Islet precursor cell (in vitro differentiated cells): ENCODE measurements at places on chromosomes 2 and 18.

DNA sequence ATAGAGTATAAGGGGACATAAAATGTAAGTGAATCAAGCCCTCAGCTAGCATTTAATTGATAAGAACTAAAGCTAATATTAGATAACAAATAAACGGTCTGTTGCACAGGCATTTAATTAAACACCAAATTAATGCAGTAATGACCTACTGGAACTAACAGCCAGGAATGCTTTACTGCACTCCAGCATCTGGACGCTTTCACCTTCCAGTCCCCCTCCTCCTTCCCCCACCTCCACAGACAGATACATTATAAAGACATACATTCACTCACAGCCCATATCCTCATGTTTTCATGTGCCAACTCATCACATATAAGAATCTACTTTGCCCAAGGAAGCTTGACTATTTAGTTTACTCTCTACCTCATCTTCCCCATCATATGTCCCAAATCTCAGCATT is 337.4 kb upstream of the PIK3C3 start:
- DNase-seq = no peak

DNA sequence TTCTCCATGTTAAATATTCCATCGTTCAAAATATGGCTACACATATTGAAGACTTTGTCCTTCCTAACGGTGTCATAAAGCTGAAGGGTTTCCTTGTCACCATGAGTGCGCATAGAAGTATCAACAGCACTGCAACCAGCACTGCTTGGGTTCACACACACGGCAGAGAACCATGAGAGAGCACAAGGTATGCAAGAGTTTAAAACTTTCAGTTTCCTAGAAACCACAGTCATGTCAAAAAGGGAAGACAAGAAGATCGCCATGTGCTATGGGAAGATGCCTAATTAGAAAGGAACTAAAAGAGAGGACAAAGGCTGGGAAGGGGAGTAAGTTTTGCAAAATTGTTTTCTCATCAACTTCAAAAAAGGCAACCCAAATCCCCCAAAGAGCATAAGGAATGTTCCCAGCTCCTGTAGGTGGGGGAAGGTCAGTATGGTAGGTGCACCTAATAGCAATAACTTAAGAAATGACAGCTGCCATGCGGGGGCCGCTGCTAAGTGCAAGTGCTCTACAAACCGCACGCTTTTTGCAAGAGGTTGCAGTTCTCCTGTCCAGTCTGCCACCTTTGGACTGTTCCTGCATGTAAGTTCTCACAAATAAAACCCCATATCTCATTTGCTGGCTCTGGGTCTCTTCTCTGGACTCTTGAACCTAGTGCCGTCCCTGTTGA is 136.8 kb downstream of the TMEM163 start:
- DNase-seq = no peak

- DNase-seq = no peak
Observed at GRCh38 chr18:57281519-57281918, 70.8 kb upstream of the ST8SIA3 start.

GRCh38 chr18:58549814-58550339 is 79.0 kb downstream of the ALPK2 start:
- no peak for DNase-seq

DNA sequence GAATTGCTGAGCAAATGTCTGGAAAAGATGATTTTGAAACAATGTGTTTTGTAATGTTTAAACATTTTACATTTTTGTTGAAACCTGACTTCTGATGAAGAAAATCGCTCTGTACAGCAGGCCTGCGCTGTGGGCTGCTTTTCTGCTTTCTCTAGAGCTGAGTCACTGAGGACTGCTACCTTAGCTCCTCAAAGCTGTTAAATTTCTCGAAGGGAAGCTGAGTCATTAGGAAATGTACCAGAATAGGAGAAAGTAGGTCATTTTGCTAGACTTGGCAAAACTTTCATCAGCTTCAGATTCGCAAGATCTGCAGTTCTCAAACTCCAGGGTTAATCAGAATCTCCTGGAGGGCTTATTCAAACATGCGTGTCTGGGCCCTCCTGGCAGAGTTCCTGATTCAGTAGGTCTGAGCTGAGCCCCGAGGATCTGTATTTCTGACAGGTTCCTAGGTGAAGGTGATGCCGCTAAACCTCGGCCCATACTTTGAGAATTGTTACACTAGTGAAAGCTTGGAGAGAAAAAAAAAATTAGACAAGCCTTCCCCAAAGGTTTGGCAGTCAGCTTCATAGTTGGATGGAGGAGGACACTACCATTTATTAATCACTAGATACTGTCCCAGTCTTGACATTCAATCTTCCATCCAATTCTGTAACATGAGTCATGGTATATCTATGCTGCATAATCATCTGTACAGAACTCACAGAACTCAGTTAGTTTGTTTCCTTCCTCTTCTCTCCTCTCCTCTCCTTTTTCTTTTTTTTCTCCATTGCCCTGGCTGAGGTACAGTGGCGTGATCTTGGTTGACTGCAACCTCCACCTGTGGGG is 297.6 kb downstream of the PARD3B start:
- peak; percentile 57 for DNase-seq

- no peak for DNase-seq
Observed at GRCh38 chr18:70046207-70046606, 98.5 kb upstream of the CD226 start.

- DNase-seq = no peak
Observed at GRCh38 chr18:3806656-3807055, 356.7 kb downstream of the TGIF1 start.

DNA sequence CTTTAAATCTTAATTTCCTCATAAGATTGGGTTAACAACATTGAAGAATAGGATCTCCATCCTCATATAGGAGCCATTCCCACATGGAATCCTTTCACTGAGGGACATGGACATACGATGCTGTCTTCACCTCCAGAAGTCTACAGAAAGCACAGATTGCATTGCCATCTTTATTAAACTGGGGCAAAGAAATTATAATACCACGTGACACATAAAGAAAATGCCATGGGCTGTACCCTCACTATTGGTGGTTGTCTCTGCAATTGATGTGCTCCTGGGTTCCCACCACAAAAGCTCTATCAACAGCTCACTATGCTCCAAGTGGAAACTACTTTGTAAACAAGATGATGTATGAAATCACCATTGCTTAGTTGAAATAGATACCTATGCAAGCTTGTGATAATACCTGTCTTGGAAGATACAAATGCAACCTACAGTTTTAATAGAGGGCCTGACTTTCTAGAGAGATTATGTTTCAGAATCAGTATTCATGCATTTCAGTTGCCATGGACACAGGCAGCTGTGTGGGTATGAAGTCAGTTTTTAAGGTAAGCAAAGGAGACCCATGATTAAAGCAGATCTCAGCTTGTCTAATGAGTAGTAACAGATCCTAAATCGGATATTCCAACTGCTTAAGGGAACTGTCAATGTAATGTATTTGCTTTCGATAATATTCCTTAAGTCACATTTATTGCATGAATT is 337.0 kb downstream of the RAD51AP2 start:
- no peak for DNase-seq

GRCh38 chr2:27494284-27494943 is 586 bp downstream of the FNDC4 start:
- DNase-seq = peak; percentile 61

GRCh38 chr2:32788114-32788513 is 158.6 kb upstream of the LTBP1 start:
- DNase-seq = no peak

- DNase-seq = peak; percentile 28
Observed at GRCh38 chr2:106106622-106107508, 87.2 kb downstream of the UXS1 start.

- DNase-seq = no peak
Observed at GRCh38 chr2:120535081-120535480, 189.1 kb downstream of the INHBB start.

GRCh38 chr2:165634855-165635254 is 159.2 kb downstream of the GALNT3 start:
- DNase-seq = peak; percentile 94

DNA sequence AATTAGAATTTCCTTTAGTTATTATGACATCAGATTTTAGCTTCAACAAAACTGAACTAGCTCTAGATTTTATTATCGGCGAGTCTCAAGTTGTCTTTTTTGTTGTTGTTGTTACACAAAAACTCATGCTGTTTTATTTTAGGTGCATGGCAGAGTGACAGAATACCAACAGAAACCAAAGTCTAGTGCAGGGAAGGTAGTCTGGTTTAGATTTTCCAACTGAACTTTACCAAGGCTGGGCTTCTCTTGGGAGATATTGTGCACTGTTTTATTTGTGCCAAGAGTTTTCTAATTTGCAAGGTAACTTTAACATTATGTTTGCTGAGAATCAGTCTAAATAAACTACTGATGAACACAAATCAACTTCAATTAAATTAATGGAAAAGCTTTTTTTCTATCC is 43.6 kb upstream of the RASGRP3 start:
- DNase-seq = no peak

- no peak for DNase-seq
Observed at GRCh38 chr2:114006460-114006859, 116.6 kb downstream of the ACTR3 start.

GRCh38 chr2:218476676-218477075 is 57.8 kb downstream of the VIL1 start:
- DNase-seq = no peak

DNA sequence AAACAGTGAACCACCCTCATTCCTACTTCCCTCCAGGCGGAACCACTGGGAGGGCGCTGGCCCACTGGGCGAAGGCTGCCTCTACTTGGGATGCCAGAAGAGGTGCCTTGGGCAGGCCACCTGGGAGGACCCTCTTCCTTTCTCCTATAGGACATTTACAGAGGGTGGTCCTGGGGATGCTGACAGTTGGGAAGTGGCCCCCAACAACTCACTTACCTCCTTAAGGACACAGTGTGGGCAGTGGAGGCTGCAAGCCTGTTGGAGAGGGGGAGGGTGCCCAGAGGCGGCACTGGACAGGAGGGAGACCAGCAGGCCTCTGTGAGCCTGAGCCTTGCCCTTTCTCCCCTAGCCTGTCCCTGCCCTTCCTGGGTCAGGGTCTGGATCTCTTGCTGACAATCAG is 346.4 kb upstream of the HS6ST1 start:
- no peak for DNase-seq

GRCh38 chr2:28327956-28328922 is 64.4 kb upstream of the FOSL2 start:
- DNase-seq = no peak

- DNase-seq = no peak
Observed at GRCh38 chr2:6475155-6475940, 390.4 kb downstream of the CMPK2 start.

GRCh38 chr2:183248866-183249567 is 124.8 kb downstream of the NUP35 start:
- DNase-seq = no peak

DNA sequence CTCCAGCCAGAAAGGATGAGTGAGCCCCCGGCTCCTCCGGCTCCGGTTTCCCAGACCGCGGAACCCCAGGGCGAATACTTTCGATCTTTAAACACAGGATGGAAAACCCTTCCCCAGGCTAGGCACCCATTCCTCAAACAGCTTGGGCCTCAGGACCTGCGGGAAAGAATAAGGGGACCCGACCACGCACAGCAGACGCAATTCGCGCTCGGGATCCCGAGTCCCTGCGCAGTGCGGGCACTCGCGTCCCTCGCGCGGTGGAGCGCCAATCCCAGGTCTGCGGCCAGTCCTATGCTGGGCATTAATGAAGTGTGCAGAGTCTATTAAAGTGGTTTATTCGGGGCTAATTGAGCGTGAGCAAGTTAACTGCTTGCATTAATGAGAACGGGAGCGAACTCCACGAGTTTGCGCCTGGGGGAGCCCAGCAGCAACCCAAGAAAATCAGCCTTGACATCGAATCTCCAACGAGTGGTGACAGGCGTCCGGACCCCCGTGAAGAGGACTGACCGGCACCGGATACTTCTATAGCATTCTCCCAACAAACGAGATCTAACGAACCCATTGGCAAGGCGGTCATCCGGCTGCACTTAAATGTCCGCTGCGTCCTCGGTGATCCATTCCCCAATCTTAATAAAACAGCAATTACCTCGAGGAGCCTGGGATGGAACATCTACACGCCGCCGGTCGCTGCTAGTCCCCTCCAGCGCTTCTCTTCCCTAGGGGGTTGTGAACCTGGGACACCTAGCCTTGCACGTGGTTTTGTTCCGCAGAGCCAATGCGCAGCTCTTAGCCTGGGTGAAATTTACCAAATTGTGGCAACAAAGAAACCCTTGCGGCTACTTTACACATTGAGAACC is 1.6 kb downstream of the OSR1 start:
- no peak for DNase-seq

DNA sequence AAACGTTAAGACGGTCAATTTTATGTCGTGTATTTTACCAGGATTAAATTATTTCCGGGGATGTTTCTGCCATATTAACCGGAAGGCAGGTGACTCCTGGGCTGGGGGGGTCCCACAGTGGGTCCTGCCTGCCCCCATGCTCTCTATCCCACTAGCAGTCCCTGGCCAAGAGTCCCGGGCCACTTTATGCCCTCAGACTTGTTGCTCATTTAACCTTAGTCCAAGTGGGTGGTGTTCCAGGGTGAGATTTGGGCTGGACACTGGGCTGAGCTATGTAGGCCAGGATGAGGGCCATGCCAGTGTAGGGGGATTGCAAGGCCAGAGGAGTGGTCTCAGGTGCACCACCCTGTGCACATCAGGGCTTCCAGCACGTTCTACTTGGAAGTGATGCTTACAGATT is 24.1 kb downstream of the TWIST2 start:
- DNase-seq = peak; percentile 18

GRCh38 chr2:11346023-11346482 is 1.6 kb upstream of the ROCK2 start:
- DNase-seq = no peak

- no peak for DNase-seq
Observed at GRCh38 chr2:134700730-134701129, 18.1 kb downstream of the TMEM163 start.

DNA sequence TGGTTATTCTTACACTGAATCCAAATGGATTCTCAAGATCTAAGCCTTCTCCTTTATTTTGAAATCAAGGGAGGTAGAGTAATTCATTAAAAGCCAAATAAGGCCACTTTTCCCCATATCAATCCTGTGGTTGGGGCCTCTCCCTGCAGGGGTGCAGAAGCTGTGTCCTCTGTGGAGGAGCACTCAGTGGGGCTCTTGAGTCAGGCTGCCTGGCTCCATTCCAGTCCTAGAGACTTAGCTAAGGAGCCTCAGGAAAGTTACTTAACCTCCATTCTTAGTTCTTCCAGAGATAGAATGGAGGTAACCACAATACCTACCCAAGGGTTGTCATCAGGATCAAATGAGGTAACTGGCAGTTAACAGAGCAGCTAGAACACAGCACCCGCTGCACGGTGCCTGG is 564.3 kb downstream of the CMPK2 start:
- DNase-seq = no peak

GRCh38 chr2:69933839-69934613 is 19.1 kb downstream of the MXD1 start:
- no peak for DNase-seq

DNA sequence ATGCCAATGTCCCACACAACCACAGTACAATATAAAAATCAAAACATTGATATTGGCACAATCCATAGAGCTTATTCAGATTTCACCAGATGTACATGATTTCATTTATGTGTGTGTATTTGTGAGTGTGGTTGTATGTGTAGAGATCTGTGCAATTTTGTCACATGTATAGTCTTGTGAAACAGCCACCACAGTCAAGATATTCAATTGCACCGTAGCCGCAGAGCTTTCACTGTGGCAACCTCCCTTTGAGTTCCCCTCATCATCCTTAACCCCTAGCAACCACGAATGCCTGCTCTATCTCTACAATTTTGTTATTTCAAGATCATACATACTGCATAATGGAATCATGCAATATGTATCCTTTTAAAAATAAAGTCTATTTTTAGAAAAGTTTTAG is 391.3 kb downstream of the SETBP1 start:
- DNase-seq = no peak
